Urinary bladder (tissue), 4 donors: ENCODE measurements at places on chromosomes 13 and 19. TPM values are rescaled to one million over a fixed set of nuclear protein-coding genes. Genes with fewer than 3 reads are reported as not detected.

Gene OR10H1
- 0.05 TPM for total RNA-seq

Gene PABPC3
- 0.48 TPM for total RNA-seq

Gene CCL25
- not detected for total RNA-seq

DNA sequence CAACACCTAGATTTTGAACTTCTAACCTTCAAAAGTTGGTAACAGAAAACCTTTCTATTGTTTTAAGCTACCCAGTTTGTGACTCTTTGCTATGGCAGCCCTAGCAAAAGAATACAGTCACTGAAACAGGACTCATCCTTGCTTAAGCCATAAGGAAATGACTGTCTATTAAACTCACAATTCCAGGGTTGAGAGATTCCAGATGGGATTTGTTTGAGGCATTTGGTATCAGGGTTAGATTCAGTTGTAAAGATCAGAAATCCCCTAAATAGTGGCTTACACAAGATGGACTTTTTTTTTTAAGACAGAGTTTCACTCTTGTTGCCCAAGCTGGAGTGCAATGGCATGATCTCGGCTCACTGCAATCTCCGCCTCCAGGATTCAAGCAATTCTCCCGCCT, 41.1 kb upstream of the RGCC start:
- DNase-seq, result no peak

DNA sequence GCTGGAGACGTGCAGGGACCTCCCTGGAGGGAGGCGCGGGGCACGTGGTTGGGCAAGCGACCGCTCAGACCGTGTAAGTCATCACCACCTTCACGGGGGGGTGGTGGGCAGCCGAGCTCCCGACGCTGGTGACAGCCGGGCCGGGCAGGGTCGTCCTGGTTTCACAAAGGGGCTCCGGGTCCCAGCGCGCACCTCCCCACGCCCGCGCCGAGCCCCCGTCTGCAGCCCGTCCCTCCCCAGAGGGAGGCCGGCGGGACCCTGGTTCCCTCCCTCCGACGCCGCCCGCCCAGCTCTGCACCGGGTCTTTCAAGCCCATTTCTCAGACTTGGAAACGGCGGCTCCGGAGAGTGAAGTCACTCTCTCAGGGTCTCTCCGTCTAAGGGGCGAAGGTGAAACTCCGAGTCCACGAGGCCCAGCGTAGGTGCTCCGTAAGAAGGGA, 729 bp upstream of the ARID3A start:
- DNase-seq, result no peak

DNA sequence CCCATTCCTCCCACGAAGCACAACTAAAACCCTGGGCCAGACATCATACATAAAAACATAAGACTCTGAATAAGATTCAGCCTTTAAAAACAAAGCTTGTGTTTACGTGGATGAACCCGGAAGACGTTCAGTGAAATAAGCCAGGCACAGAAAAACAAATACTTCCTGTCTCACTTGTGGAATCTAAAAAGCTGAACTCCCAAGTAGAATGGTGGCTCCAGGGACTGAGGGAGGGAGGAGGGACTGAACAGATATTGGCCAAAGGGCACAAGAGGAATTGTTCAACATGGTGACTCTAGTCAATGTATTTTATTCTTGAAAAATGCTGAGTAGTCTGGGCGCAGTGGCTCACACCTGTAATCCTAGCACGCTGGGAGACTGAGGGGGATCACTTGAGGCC, 35.7 kb upstream of the TPM4 start:
- no peak for DNase-seq

- DNase-seq, result no peak
Observed at GRCh38 chr13:91025442-91025841, 322.0 kb upstream of the MIR17HG start.

- no peak for DNase-seq
Observed at GRCh38 chr13:20403826-20404225, 121.8 kb downstream of the CRYL1 start.

DNA sequence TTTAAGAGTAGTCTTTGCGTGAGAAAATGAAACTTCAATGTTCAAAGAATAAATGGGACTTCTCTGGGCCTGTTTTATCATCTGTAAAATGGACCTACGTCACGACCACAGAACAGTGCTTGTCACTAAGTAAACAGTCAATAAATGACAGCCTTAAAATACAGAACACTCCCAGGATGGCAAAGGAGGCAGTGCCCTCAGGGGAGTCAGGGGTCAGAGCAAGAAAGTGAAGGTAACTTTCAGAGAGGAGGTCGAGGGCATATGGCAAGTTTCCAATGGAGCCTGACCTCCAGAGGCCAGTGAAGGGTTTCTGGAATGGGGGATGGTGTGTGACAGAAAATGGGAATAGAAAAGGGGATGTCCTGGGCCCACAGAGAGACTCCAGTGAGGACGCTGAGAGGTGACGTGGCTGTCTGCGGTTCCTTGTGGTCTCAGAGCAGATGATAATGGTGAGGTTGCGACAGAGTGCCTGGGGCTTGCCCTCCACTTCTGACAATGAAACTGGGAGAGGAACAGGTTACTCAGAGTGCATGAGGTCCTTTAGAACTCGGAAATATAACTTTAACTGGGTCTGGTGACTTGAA, 91.8 kb downstream of the UBL3 start:
- DNase-seq, result no peak
